ENCODE measurements at places on chromosomes 7 and 10. TPM values are rescaled to one million over a fixed set of nuclear protein-coding genes. Genes with fewer than 3 reads are reported as not detected.

Gene ALOX5
- 0.77 TPM for total RNA-seq

DNA sequence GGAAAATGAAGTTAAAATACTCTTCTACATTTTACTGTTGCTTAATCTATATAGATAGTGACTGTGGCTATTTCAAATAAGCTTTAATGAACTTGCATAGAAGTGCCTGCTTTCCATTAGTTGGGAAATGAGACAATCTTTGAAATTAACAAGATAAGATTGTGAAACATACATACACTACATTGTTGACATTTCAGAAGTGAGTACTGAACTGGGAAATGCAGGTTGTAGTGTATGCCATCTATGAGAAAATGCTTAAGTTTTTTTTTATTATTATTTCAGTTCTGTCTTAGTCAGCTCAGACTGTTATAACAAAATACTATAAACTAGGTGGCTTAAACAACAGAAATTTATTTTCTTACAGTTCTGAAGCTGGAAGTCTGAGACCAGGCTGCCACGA is 49.6 kb upstream of the CSTF2T start:
- H3K27me3 ChIP-seq, result no peaks in the 10 kb centered on the region
- DNase-seq, result no peak
- H3K4me1 ChIP-seq, result no peaks in the 10 kb centered on the region
- no peak overlapping the region for H3K27ac ChIP-seq
- no peak overlapping the region for H3K4me3 ChIP-seq
- no peaks in the 10 kb centered on the region for H3K36me3 ChIP-seq

- H3K4me3 ChIP-seq, result no peak overlapping the region
- no peak overlapping the region for H3K27ac ChIP-seq
- H3K36me3 ChIP-seq, result no peaks in the 10 kb centered on the region
- no peaks in the 10 kb centered on the region for H3K27me3 ChIP-seq
Observed at GRCh38 chr7:35705932-35706461, 11.1 kb upstream of the HERPUD2 start.

Gene SRRT
- total RNA-seq, result 290 TPM

Gene FAM185A
- 11.4 TPM for total RNA-seq
